ENCODE measurements at places on chromosomes 12 and 14.

DNA sequence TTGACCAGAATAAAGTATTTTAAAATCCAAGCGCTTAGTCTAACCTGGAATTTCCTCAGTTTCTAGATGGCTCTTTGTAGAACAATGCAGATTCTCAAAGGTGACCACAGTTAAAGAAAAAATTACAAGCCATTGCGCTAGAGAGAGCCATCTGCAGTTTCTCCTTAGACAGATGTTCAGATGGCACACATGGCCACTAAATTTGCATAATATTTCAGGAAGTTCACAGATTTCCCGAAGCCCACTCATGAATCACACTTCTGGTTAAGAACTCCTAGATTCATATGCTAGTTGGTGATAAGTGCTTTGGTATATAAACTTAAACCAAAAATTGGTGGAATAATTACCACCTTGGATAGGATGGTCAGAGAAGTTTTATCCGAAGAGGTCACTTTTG, 749 bp downstream of the AKAP3 start:
- DNase-seq = no peak

DNA sequence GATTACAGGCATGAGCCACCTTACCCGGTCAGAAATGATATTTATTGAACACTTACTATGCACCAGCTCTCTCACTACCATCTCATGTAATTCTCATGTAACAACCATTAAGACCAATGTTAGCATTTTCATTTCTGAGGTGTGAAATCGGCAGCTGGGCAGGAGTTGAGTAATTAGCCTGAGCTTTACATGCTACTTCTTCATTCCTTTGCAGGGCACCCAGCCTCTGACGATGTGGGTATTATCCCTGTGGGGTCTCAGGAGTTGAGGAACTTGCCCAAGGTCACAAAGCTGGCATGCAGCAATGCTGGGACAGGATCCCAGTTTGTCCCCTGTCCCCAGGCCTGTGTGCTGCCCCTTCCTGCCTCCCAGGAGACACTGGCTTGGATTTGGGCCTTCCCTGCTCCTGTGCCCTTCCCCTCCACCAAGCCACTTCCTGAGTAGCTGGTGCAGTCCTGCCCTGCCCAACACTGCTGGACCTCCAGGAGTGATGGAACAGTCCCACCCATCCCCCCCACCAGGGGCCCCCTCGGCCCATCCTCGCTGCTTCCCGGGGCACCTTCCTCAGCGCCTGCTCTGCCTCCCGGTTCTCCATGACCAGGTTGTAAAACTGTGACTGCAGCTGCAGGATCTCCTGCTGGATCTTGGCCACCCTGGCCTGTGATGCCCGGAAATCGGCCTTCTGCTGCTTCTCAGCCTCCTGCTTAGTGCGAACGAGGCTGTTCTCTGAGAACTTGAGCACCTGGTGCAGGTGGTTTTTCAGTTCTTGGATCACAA, 14.7 kb downstream of the RITA1 start:
- DNase-seq = no peak

DNA sequence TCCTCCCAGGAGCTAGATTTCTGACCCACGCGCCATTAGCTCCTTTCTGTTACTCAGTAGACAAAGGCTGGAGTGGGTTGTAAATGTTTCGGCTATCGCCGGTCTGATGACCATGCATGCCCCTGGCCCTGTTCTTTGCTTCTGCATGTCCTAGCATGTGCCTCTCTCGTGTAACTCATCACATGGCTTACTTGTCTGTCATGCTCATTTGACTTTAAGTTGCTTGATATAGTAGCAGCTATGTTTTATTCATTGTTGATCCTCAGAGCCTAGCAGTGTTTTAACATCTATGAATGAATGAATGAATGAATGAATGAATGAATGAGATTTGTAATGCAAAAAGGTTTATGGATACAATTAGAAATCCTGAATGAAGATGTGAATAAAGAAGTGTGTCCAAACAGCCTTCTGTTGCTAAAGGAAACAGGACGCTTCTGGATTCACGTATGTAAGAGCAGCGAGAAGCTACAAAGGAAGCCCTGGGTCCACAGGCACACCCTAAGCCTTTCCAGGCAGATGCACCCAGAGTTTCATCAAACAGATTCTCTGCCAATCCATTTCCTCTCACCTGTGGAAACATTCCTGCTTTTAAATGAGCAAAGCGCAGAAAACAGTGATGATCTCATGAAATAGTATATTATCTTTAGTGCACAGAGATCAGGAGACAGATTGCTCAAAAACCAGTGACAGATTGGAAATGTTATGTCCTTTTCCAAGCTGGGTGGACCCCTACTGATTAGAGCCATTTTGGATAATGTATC, 3.4 kb downstream of the GSG1 start:
- DNase-seq = no peak

DNA sequence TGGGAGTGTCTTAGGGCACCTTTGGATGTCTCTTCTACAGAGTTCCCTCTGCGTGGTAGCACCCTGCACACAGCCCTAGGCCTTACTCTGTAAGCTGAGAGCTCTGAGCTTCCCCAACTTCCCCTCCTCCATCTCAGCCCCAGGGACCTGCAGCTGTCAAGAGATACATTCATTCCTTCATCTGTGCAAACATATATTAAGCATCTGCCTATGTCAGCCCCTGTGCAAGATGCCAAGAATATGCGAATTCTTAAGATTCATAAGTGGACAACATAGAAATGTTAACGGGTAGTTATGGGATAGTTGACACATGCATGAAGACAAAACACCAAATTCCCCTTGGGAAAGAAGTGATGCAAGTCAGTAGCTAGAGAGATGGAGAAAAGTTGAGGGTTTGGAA, 190.8 kb downstream of the SLC41A2 start:
- DNase-seq = no peak

- no peak for DNase-seq
Observed at GRCh38 chr12:6468283-6468575, 2.2 kb downstream of the VAMP1 start.
